Activated CD4-positive, alpha-beta T cell treated with anti-CD3 and anti-CD28 coated beads for 36 hours (primary cell): ENCODE measurements at places on chromosomes 2 and 18. TPM values are rescaled to one million over a fixed set of nuclear protein-coding genes. Genes with fewer than 3 reads are reported as not detected.
A peak's percentile ranks its signal among the peaks of the same experiment; 100 is the strongest.

Gene COLEC11
- 0.37 TPM for total RNA-seq

DNA sequence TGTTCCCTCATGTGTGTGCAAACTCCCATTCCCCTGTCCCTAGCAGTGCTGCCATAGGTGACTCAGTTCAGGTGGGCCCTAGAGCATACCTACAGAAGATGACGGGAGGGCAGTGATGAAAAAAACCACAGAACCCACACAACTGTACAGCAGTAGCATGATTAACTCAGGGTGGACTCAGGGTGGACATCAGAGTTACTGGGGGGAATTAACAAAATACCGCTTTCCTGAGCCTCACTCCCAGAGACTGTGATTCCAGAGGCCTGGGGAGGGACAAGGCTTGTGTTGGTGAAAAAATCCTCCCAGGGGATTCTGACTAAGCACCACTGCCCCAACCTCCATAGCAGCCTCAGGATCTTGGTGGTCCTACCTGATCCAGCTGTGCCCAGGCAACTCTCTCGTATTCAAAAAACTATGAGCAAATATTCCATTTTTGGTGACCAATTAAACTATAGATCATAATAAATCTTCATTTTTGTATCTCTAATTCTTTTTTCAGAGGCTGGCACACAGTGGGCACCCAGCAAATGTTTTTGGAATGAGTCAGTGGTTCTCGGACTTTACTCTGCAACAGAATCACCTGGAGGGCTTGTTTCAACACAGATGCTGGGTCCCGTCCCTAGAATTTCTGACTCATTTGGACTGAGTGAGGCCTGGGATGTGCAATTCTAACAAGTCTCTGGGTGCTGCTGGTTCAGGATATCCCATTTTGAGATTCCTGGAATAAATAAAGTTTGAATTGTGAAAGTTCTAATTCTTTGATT is 84.1 kb upstream of the NABP1 start:
- DNase-seq = no peak

Gene FSIP2
- 0.05 TPM for total RNA-seq

DNA sequence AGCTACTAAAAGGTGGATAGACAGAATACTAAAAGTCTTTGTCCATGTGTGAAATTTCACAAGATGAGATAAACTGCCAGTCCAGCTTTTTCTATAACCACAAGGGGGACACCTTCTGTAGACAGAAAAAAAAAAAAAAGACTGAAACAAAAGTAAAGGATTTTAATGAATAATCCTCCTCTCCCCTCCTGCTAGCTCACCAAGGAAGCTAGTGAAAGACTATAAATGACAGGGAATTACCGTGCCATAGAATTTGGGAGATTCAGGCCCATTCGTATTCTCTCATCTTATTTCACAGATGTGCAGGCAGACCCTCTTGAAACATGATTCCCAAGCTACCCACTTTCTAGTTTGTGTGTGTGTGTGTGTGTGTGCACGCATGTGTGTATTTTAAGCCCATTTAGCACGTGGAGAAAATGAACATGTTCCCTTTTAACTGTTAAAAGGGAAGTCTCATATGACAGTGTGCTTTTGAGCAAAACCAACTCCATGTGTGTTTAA is 36.3 kb upstream of the SLC8A1 start:
- no peak for DNase-seq

Gene ABCG5
- total RNA-seq = not detected

Gene DARS1
- total RNA-seq = 174 TPM

DNA sequence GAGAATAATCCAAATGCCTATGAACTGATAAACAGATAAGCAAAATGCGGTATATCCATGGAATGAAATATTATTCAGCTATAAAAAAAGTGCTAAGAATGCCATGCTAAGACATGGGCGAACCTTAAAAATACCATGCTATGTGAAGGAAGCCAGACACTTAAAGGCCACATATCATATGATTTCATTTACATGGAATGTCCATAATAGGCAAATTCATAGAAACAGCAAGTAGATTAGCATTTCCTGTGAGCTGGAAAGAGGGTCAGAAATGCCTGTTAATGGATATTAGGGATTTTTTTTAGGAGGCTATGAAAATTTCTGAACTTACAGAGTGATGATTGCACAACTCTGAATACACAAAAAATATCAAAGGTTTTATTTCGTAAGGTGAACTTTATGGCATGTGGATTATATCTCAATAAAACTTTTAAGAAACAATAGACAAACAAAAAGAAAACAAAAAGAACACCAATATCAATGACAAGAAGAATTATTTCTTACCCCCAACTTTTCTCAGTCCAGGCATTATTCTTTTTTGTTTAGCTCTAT is 1207.7 kb downstream of the SUCLG1 start:
- no peak for DNase-seq

GRCh38 chr2:44620189-44620990 is 258.6 kb downstream of the CAMKMT start:
- DNase-seq = no peak

- DNase-seq = no peak
These were observed 236.3 kb upstream of the NRXN1 start for GRCh38 chr2:51268191-51268590.

Gene CELF4
- not detected for total RNA-seq

Gene CDK15
- total RNA-seq = not detected

DNA sequence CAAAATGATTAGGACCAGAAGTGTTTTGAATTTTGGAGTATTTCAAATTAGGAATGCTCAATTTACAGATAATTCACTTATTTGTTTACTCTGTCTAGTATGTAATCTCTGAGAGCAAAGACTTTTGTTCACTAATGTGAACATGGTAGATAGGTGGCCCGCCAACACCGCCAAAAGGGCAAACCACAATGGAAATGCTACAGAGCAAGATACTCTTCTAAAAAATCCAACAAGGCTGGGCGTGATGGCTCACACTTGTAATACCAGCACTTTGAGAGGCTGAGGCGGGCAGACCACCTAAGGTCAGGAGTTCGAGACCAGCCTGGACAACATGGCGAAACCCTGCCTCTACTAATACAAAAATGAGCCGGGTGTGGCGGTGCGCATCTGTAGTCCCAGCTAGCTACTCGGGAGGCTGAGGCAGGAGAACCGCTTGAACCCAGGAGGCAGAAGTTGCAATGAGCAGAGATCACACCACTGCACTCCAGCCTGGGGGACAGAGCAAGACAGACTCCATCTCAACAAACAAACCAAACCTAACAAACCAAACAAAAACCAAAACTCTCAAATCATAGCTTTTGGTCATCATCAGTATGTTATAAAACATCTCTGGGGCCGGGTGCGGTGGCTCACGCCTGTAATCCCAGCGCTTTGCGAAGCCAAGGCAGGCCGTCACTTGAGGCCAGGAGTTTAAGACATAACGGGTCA is 2.4 kb downstream of the CCT4 start:
- DNase-seq = no peak

DNA sequence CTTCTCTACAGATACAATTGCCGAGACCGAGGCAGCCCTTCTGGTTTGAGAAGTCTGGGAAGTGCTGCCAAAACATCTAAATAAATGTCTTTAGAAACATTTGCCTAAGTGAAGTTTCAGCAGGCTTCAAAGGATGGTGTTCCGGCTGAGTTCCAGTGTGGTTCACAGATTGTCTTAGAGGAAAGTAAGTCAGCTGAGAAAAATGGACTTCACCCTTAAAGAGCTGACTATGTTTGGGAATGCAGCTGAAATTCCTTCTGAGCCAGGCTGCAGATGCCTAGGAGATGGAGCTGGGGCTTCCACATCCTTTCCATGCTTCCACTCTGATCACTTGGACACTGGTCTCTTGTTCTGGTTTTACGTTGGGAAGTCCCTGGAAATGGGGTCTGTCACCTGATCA is 83.6 kb downstream of the FHOD3 start:
- DNase-seq = no peak

- no peak for DNase-seq
These were observed 101.5 kb upstream of the DNER start for GRCh38 chr2:229815858-229816257.

Gene RIT2
- total RNA-seq = not detected

DNA sequence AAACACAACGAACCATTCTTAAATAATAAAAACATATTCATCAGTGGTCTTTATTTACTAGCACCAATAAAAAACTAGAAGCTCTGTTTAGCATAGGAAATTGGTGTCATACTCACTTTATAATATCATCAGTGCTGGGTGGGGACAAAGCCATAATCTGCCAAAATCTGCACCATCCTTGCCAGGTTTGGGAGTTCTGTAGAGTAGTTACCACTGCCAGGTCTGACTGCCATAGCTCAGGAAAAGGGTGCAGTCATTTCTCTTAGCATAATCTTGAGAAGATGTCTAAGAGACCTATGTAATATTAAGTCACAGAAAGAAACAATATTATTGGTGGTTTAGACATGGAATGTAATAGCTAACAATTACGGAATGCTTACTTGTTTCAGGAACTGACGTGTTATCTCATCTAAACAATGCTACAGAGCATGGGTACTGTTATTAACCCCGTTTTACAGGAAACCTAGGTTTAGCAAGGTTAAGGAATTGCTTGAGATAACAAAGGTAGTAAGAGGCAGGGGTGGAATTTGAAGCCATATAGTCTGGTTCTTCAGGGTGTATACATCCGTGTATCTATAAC is 1.6 kb upstream of the MARCHF7 start:
- no peak for DNase-seq

- no peak for DNase-seq
These were observed 78.4 kb downstream of the PXDN start for GRCh38 chr2:1665761-1666505.

Gene SLC9A4
- total RNA-seq = 0.11 TPM

GRCh38 chr18:63986885-63987284 is 17.0 kb downstream of the SERPINB8 start:
- no peak for DNase-seq

GRCh38 chr2:9163306-9164111 is 43.1 kb upstream of the ASAP2 start:
- DNase-seq = no peak

GRCh38 chr2:238294393-238295143 is 6.2 kb upstream of the PER2 start:
- no peak for DNase-seq

- DNase-seq = no peak
These were observed 4.5 kb upstream of the SFTPB start for GRCh38 chr2:85672456-85672855.

GRCh38 chr2:49988816-49989215 is 834.5 kb upstream of the FSHR start:
- no peak for DNase-seq

GRCh38 chr2:122070241-122070731 is 314.8 kb downstream of the TSN start:
- no peak for DNase-seq

GRCh38 chr18:40413160-40413559 is 1541.9 kb upstream of the PIK3C3 start:
- no peak for DNase-seq

DNA sequence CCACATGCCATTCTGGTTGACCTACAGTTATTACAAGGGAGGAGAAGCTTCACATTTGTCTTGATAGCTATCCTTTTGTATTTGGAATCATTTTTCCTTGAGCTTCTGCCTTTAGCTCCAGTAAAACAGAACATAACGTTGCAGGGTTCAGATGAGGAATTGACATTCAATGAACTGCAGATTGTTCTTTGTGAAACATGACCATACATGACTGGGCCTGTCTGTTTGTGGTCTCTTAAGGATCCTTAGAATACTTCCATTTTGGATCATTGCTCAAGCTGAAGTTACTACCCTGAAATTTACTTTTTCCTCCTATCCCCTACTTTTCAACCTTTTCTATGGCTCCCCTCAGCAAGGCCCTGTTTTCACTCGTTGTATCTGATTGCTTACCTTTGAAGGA is 1281.7 kb upstream of the CELF4 start:
- no peak for DNase-seq

DNA sequence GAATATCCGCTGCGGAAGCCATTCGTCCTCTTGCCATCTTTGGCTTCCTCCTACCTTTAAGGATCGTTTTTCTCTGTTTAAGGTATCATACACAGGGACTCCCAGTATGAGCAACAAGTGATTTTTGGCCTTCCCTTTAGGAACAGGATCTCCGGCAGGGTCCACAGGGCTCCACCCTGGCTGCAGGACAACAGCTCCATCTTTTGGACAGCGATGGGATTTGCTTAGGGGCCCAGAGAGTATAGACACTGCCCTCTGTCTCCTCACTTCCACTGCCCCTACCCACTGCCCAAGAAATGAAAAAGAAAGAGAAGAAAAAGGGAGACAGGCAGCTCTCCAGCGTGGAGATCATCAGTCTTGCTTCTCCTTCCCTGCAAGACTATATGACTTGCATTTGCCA is 224.5 kb downstream of the UXS1 start:
- DNase-seq = peak; percentile 56

Gene PSMA8
- total RNA-seq = 1.4 TPM

Gene GATA6
- not detected for total RNA-seq

- no peak for DNase-seq
These were observed 1.0 kb upstream of the CUL3 start for GRCh38 chr2:224586127-224586695.

DNA sequence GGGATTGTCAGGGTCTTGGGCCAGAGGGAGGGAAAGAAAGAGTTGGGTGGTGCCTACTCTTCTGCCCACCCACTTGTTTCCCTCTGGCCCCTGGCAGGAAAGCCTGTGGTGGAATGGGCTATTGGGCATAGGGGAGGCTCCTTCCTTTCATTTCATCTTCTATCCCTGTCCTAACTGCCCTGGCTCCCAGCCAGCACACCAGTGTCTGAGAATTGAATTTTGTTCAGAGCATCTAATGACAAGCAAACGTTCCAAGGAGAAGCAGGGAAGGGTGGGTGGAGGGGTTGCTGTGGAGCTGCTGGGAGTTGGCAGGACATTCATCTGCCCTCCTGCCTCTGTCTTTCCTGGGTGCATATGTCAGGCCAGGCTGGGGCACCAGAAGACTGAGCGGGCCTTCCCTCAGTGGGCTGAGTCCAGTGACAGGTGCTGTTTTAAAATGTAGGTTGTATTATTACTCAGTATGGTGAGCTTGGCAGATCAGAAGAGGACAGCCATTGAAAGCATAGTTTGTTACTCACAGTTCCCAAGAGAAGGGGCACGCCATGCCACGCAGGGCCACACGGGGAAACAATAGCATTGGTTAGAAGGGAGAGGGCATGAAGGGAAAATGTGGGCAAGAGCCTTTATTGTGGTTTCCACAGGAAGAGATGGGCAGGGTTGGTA is 171.9 kb downstream of the ACOXL start:
- peak; percentile 10 for DNase-seq

DNA sequence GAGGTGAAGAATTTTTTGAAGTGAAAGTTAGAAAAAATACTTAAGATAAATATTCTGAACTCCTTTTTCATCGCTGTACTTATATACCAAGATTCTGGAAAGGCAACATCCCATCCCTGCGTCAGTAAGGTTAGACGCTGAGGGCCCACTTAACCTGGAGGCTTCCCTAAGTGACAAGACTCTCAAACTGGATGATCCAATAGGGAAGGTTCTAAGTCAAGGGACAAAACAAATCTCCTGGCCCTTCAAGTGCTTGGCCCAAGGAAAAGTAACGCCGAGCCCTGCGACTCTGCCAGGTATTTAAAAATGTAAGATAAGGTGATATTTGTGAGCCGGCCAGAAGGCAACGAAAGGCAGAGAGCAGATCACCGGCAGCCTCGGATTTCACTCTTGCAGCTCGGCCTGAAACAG is 1.3 kb downstream of the STK39 start:
- DNase-seq = no peak
